Right cardiac atrium (tissue), 5 donors: ENCODE measurements at places on chromosomes 3 and 15. TPM values are rescaled to one million over a fixed set of nuclear protein-coding genes. Genes with fewer than 3 reads are reported as not detected.

The STRA6 gene
- 0.20 TPM for total RNA-seq

The MAPK6 gene
- total RNA-seq: 18.4 TPM

The SLC22A13 gene
- 0.18 TPM for total RNA-seq

- no peak for DNase-seq
These were observed 189.7 kb downstream of the OPA1 start for GRCh38 chr3:193782747-193783146.

GRCh38 chr3:18586076-18586475 lies 160.9 kb upstream of the SATB1 start:
- no peak for DNase-seq
